NCI-H1930 (cell line): ENCODE measurements at places on chromosomes 7 and 10.

- no peak for DNase-seq
Observed at GRCh38 chr10:122421742-122422141, 32.7 kb upstream of the ARMS2 start.

DNA sequence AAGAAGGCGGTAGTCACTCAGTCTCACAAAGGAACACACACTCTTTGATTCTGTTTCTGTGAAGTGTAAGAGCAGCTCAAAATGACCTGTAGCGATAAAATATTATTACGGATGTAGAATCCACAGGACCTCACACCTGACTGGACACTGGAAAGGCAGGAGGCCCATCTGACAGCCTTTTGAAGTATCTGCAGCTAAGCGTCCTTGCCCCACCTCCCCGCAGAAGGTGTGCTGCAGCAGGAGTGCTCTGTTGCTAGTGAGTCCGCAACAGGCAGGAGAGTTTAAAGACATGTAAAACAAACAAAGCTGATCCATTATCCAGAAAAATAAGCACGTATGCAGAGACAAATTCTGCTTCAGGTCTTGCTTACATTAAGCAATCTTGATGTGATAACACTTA is 355.5 kb downstream of the GPR158 start:
- DNase-seq, result no peak

DNA sequence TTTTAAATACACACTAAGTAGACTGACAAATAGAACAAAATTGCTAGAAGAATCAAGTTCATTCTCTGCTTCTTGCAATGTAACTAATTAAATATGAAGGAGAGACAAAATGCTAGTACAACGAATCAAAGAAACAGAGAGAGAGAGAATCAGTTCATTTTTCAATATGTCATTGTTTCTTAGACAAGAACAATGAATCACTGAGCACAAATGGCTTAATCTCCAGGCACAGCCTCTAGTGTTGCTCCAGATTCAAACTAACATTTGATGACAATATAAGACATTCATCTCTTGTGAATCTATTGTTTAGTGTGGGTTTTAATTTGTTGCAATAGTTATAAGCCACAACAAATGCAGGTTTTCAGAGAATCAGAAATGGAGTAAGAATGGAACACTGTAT is 357.4 kb upstream of the TMEM229A start:
- no peak for DNase-seq

DNA sequence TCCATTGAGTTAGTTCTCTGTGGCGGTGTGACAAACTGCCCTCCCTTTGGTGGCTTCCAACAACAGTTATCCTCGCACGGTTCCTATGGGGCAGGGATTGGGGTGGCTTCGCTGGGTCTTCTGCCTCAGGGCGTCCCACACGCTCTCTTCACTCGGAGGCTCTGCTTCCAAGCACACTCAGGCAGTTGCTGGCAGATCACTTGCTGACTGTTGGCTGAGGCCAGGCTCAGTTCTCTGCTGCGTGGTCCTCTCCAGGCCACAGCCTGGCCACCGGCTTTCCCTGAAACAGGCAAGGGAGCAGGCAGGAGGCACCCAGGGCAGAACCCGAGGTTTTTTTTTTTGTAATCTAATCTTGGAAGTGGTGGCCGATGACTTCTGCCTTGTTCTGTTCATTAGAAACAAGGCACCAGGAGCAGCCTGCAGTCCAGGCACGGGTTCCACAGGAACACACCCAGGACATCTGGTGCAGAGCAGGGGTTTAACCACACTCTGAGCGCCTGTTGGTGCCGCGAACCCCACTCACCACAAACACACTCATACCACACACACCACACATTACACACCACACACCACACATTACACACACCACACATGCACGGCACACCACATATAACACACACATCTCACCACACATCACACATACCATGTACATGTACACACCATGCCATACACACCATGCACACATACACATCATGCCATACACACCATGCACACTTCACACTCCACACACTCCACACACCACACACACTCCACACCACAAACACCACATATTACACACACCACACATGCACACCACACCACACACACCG is 112.2 kb downstream of the PTPN20 start:
- DNase-seq, result no peak

GRCh38 chr10:73894245-73894971 is 16.5 kb upstream of the PLAU start:
- no peak for DNase-seq

GRCh38 chr10:117747636-117748035 is 205.1 kb downstream of the EMX2 start:
- no peak for DNase-seq

DNA sequence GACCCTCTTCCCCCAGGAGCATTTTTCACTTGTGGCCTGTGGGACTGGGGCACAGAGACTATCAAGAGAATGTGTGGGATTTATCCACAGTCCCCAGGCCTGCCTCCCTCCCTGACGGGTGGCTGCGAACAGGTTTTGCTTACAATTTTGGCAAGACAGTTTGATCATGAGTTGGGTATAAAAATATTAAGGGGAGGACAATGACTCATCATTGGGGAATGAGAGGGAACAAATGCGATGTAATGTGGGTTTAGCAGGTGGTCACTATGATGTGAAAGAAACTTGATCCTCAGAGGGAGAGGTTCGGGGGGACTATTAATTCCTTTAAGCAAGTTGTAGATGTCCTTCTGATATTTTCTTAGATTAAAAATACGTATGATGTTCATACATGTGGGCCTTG is 52.2 kb downstream of the EMX2 start:
- no peak for DNase-seq

GRCh38 chr10:125720002-125720382 is 483 bp downstream of the EDRF1 start:
- no peak for DNase-seq

DNA sequence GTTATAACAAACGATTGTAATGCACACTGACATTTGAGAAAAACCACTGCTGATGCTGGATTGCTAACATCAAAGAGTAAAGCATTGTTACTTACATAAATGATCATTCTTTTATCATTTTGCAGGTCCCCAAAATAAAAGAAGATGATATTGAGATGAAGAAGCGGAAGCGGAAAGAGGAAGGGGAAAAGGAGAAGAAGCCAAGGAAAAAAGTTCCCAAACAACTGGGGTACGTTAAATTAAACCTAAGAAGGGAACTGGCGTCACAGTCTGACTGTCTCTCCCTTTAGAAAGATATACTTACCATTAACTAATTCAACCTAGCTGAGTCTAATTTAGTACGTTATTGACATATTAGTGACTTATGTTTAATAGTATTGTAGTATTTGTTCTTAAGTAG is 28.1 kb downstream of the UBN2 start:
- DNase-seq, result no peak

DNA sequence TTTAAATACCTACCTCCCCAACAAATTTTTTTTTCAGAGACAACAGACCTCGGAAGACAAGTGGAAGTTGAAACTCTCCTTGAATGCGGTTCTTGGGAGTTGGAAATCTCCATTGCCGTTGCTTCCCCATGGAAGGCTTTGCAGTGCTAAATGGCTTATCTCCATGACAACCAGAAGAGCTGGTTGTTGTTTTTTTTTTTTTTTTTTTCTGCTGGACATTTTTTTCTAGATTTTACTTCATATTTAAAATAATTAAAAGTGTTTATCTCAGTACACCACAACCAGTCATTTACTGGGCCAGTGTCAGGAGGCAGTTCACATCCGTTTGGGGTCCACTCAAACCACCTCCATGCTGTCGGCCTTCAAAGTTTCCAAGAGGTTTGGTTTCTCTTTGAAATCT is 348.5 kb upstream of the PRKCQ start:
- no peak for DNase-seq
